GM12891 (cell line): ENCODE measurements at places on chromosomes 2 and 18.

GRCh38 chr18:905307-905947 lies 756 bp downstream of the ADCYAP1 start:
- DNase-seq = no peak

GRCh38 chr2:157477919-157478318 lies 34.0 kb upstream of the CYTIP start:
- DNase-seq = no peak

- no peak for DNase-seq
These were observed 32.9 kb downstream of the KCNK3 start for GRCh38 chr2:26725521-26725820.

GRCh38 chr18:23596183-23596582 lies 9.9 kb upstream of the NPC1 start:
- DNase-seq = no peak
